ENCODE measurements at places on chromosomes 4 and X. TPM values are rescaled to one million over a fixed set of nuclear protein-coding genes. Genes with fewer than 3 reads are reported as not detected.

FGB gene
- total RNA-seq, result 2.3 TPM

- DNase-seq, result no peak
These were observed 53.2 kb upstream of the ABCG2 start for GRCh38 chr4:88211473-88212252.

ASMT gene
- 0.87 TPM for total RNA-seq

NRK gene
- total RNA-seq, result 3.1 TPM

- no peak for DNase-seq
These were observed 1294.9 kb downstream of the ADGRL3 start for GRCh38 chr4:62495032-62495431.

All from WTC11 (cell line).